ENCODE measurements at places on chromosomes 2 and 18.
A peak's percentile ranks its signal among the peaks of the same experiment; 100 is the strongest.

DNA sequence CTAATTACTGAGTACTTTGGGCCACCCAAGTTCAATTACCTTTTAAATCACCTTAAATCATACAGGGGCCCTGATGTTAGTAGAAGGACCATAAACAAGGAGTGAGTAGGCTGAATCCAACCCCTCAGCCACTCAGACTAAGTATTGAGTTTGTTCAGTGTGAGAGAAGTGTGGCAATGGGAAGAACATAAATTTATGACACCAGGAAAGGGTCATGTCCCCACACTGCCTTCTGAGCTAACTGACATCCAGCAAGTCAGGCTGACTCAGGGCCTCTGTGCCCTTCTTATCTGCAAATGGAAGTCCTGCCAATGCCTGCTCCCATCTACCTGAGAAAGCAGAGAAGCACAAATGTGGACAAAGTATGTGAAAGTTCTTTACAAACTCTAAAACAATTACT is 12.9 kb downstream of the PLEKHM3 start:
- no peak for DNase-seq

DNA sequence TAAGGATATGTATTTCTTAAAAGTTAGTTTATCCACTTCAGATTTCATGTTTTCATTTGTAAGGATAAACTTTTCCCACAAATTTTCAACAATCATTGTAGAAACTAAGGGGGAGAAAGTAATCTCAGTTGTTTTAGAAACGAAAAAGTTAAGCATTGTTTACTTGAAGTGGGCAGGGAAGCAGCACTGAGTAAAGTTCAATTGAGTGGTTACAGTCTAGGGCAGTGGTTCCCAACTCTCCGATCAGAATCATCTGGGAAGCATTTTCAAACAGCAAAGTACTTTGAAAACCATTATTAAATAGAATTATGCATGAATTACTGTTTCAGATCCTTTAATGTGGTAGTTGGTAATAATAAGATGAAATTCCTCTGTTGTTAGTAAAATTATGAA is 12.5 kb downstream of the MRPL35 start:
- no peak for DNase-seq

DNA sequence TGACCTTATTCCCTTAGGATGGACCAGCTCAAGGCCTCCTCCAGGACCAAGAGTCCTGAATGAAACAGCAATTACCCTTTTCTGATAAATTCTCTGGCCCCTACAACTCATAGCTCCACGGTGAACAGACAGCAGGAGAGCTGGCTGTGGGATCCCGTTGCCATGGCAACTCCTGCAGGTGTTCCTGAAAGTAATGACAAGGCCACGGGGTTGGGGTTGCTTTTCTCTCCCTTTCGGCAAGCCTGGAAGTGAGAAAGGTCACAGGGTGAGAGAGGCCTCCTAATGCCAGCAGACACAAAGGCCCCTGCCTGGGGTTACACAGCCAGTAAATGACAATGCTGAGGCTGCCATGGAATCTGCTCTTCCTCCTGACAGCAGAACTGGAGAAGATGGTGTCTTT is 403.0 kb downstream of the NBAS start:
- no peak for DNase-seq

GRCh38 chr2:176473177-176473576 is 203.9 kb downstream of the MTX2 start:
- no peak for DNase-seq

- DNase-seq: no peak
Observed at GRCh38 chr18:10306779-10307178, 147.7 kb upstream of the APCDD1 start.

- peak; percentile 21 for DNase-seq
Observed at GRCh38 chr2:31523871-31524492, 56.8 kb downstream of the SRD5A2 start.

DNA sequence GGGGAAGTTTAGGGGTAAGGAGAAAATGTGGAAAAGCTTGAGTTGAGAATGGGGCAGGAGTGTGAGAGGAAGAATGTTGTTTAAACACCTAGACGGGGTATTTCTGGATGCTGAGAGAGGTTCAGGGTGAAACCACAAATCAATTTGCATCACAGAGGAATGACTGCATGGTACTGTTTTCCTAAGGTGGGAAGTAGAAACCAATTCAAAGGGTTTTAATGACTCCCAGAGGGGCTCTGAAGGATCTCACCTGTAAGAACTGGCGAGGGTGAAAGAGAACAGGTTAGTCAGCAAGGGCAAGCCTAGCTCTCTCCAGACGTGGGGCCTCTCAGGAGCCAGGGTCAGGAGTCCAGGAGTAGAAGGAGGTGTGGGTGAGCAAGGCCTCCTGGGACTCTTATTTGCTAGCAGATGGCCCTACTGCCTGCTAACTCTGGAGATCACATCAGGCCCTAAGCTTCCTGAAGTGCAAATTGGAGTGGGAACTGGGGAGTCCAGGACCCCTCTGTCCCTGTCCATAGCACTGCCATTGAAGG is 133.0 kb upstream of the CELF4 start:
- no peak for DNase-seq

DNA sequence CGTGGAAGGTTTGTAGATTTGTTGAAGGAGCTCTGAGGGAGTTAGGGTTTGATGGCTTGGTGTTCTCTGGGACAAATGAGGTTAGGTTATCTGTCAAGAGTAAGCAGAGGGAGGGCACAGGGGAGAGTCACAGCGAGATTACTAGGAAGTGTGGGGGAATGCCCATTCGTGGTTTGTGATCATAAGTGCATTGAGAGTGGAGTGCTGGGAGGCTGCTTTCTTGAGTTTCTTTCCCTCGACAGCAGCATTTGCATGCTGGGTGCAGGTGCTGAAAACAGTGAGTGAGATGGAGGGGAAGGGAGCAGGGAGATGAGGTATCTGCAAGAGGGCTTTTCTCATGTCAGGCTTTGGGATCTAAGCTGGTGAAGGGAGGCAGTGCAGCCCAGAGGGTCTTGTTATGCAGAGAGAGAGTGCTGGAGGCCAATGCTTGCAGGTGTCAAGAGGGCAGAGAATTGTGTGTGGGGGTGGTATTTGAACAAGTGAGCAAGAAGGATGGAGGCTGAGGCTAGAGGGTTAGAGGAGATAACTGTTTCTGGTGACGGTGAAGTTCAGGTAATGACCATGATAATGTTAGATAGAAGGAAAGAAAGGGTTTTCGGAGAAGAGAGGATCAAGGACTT is 8.8 kb downstream of the RALB start:
- peak; percentile 24 for DNase-seq

DNA sequence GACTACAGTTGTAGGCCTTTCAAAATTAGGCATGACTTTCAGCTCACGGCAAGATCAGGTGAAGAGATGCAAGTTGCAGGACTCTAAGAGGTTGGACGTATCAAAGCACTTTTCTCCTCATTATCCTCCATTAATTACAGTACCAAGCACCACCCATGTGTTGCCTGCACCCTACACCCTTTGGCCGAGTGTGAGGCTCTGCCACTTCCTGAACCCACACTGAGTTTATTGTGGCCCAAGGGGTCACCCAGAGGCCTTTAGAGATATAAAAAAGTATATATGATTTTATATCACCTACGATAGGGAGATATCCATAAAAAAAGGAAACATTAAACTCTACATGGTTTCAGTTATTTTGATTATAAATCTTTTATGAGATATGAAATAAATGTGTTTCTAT is 2.8 kb downstream of the UGT1A8 start:
- no peak for DNase-seq

DNA sequence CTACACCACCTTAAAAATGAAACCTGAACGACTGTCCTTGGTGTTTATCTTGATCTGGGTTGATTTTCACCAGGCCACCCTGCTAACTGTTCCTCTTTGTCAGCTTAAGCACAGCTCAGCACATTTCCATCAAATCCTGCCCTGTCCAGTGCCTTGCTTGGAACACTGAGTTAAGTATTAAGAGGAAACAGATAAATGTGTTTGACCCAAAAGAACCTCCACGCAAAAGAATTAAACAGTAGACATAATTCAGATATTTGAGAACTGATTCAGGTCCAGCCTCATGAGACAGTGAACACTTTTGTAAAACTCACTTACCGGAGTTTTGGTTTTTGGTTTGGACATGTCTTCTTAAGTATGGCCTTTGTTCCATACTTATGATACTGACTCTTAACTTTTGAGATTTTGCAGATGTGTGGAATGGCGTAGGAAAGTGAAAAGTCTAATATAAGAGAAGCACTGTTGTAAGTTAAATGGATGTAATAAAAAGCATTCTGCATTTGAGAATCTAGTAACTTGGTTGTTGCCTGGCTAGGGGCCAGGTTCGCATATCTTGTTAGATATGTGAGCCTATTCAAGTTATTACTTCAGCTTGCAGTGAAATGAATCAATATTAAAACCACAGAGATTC is 88.9 kb upstream of the SERPINE2 start:
- no peak for DNase-seq

DNA sequence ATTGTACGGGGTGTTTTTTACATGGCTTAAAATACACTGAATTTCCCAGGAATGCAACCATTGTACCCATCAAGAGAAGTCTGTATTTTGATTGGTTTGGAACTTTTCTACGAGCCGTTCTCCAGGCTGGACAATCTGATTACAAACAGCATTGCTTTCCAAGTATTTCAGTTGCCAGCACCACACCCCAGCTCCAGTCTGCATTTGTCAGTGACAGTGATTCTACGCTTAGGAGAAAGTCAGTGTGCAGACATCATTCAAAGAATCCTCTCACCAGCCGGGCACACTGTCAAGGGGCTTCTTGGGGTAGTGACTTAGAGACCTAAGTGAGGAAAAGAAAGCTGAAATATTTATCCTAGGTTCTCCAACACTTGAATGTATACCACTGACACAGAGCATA is 194.1 kb downstream of the ANAPC1 start:
- no peak for DNase-seq

DNA sequence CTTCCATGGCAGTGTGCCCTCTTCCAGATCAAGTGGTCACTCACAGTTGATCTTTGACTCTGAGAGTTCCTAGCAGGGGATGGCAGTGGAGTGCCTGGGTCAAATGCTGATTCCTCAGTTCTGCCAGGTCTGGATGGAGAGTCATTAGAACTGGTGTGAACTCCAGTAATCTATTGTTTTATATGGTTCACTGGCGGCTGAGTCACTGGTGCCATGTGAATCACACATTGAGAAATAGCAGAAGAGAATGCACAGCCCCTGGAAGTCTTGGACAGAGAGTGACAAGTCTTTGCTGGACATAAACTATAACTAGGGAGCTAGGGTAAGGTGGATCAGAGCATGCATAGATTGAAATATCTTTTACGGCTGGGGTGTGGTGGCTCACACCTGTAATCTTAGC is 86.9 kb downstream of the EIF2AK3 start:
- no peak for DNase-seq

GRCh38 chr2:77372636-77373035 is 149.5 kb downstream of the LRRTM4 start:
- DNase-seq: no peak

- peak; percentile 11 for DNase-seq
Observed at GRCh38 chr18:74499633-74500032, 3.5 kb downstream of the CNDP2 start.

DNA sequence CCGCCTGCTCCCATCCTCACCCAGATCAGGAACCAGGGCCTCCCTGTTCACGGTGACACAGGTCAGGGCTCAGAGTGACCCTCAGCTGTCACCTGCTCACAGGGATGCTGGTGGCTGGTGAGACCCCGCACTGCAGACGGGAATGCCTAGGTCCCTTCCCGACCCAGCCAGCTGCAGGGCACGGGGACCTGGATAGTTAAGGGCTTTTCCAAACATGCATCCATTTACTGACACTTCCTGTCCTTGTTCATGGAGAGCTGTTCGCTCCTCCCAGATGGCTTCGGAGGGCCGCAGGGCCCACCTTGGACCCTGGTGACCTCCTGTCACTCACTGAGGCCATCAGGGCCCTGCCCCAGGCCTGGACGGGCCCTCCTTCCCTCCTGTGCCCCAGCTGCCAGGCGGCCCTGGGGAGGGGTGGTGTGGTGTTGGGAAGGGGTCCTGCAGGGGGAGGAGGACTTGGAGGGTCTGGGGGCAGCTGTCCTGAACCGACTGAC is 31.7 kb downstream of the GPC1 start:
- no peak for DNase-seq

DNA sequence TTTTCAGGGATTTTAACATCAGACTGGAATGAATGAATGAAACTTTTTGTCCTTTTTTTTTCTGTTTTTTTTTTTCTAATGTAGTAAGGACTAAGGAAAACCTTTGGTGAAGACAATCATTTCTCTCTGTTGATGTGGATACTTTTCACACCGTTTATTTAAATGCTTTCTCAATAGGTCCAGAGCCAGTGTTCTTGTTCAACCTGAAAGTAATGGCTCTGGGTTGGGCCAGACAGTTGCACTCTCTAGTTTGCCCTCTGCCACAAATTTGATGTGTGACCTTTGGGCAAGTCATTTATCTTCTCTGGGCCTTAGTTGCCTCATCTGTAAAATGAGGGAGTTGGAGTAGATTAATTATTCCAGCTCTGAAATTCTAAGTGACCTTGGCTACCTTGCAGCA is 53.4 kb downstream of the SMAD4 start:
- no peak for DNase-seq

GRCh38 chr2:228227466-228227865 is 46.0 kb upstream of the SPHKAP start:
- no peak for DNase-seq

DNA sequence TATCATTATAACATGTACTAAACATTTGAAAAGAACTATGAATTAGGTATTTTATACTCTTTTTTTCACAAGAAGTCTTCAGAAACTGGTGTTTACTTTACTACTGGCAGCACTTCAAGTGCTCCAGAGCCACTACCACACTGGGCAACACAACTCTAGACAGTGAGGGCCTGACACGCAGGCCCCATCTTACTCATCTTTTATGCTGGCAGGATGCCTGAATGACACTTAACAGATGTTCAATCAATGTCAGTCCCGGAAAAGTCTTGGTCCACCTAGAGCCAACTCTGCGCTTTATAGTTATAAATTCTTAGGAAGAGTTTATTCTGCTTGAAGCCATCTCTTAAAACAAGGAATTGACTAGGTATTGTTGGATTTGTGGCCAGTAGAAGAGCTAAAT is 8.7 kb upstream of the WIPF1 start:
- no peak for DNase-seq

DNA sequence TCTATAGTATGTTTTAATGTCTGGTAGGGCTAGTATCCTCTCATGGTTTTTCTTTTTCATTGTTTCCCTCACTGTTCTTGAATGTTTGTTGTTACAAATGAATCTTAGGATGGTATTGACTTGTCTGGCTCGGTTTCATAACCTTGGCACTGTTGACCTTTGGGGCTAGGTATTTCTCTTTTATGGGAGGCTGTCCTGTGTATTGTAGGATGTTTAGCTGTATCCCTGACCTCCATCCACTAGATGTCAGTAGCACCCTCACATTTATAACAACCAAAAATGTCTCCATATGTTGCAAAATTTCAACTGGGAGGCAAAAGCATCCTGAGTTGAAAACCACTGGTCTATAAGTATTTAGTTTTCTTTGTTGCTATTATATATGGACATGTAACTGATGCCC is 7.0 kb upstream of the AOX1 start:
- DNase-seq: no peak

DNA sequence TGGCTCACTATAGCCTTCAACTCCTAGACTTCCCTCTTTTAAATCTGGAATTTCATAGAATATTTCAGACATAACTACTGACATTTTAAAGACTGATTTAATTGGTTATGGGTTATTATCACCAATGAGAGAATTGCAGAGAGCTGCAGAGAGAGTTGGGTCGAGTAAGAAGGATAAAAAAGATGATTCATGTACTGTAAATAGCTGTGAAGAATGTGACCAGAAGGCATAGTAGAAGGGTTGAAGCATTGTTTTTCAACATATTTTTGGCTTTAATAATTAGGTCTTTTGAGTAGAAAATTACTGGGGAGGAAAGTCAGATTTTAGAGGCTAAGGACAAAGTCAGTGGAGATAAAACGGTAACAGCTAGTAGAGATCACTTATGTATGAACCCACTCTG is 503.2 kb upstream of the SLC8A1 start:
- DNase-seq: no peak

- DNase-seq: no peak
Observed at GRCh38 chr2:3129867-3130266, 247.8 kb downstream of the EIPR1 start.

Measured in stimulated activated CD8-positive, alpha-beta memory T cell treated with anti-CD3 and anti-CD28 coated beads, Interleukin-4, amount 100 ng/mL, for 24 hours (primary cell).